Smooth muscle cell of the brain vasculature (primary cell): ENCODE measurements at places on chromosomes 6 and 20.

GRCh38 chr20:48752963-48753362, 74.8 kb downstream of the PREX1 start:
- DNase-seq = no peak

DNA sequence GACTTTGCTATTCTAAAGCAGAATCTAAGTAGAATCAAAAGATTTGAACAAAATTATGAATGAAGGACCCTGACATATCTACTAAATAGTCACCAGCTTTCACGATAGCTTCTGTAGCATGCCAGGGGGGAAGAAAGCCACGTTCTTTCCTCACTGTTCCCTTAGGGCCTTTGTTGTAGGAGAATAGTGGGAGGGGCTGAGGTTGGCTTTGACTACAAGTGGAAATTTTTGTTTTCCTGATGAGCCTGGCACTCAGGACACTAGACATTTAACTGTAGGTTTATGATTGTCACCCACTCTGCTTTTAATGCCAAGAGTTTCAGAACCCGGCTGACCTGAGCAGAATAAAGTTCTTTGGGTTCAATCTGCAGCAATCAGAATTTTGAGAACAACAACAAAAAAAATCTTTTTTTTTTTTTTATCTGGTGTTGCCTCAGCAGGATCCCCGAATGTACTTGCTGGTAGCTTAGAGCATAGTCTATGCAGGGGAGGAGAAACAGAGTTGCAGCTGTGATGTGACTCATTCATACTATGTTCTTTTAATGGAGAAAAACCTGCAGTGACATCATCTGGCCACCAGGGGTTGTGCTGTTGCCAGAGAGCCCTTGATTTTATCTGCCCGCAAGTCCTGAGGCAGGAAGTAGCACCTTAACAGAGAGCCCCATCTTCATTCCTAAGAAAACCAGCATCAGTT, 38.5 kb downstream of the TPD52L1 start:
- DNase-seq = peak; percentile 70

DNA sequence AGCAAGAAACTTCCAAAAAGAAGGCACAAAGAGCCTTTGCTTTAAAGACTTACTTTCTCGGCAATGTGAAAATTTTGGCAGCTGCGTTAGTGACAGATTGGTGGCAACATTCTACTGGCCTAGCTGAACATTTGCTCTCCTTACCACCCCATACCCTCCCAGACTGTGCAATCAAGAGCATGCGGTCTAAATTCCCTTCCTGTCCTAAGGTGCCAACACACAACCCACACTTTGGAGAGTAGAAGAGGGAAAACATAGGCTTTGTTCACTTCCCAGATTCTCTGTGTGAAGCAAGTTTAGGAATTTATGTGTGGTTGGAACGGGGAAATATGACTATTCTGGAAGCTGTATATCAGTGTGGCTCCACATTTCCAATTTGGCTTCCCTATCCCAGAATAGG, 29.8 kb upstream of the NEDD9 start:
- no peak for DNase-seq

DNA sequence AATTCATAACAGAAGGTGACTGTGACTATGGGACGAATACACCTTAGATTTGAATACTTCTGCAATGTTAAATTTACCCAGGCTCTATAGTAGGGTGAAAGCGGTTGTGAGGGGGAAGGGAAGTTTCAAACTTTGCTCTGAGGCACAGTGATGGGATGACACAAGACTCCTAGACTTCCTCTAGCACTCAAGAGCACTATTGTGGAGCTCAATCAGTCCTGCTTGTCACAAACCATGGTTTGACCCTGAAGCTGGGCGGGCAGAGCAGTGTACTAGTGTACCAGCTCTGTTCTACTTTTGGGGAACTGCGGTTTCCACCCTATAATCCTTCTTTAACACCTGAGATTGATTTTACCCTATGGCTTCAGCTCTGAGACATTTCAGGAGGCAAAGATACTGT, 17.1 kb downstream of the TRIM27 start:
- no peak for DNase-seq

- DNase-seq = no peak
Observed at GRCh38 chr20:24735263-24735662, 213.8 kb upstream of the CST7 start.

GRCh38 chr20:35307666-35308653, 15.7 kb upstream of the FAM83C start:
- no peak for DNase-seq

DNA sequence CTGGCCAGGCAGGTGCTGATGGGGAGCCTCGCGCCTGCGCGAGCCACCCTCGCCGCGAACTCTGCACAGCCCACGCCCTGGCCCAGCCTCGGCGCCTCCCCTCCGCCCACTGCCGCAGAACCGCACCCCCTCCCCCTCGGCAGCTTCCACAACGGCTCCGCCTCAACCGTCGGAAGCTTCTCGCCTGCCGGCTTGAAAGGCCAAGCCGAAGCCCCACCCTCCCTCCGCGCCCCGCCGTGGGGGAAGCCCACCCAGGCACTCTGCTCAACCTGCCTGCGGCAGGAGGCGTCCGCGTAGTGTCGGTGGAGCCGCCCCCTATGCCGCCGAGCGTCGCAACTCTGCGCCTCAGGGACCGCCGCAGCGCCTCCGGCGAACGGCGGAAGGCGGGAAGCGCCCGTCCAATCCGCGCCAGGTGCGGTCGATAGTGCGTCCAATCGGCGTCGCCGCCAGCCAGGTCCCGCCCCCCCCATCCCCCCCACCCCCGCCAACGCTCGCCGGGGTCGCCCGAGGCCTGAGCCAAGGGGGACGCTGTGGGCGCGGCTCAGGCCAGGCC, at the start of gene SYCP2:
Gene SYCP2, minus strand, starts transcription at position 342 of the 553 bp plus-strand sequence. CDS start 11,224 bp downstream, outside the sequence.
- DNase-seq = no peak

GRCh38 chr6:141260627-141261015, 872.1 kb upstream of the GJE1 start:
- no peak for DNase-seq

- DNase-seq = no peak
Observed at GRCh38 chr6:1629316-1629715, 19.6 kb downstream of the FOXC1 start.

- DNase-seq = no peak
Observed at GRCh38 chr6:169898788-169899480, 147.5 kb downstream of the ERMARD start.

DNA sequence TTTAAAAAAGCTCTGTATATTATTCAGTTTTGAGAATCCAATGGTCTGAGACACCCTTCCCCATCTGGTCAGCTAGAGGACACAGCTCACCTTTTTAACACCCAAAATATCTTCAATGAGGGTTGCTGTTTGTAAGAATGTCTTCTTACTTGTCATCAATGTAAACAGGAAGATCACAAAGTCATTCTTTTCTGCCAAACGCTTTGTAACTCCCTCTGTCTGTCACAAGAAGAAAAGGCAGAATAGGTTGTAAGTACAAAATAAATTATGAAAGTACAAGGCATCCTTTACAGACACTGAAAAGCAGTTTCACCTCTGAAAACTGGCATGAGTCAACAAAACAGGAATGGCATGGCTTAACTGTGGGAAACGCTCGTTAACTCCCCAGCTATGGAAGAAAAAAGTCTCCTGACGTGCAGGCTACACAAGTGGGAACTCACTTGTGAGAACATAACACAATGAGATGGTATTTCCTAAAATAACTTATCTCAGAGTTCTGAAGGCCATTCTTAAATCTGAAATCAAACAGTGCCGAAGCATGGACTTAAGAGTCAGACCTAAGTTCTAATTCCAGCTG, 42.7 kb downstream of the TRPC4AP start:
- DNase-seq = no peak

- DNase-seq = no peak
Observed at GRCh38 chr6:133955582-133956415, 2.8 kb downstream of the TBPL1 start.
